ENCODE measurements at places on chromosomes 13 and 19.

GRCh38 chr13:89862691-89863036, 1484.8 kb upstream of the MIR17HG start:
- no peak for DNase-seq

DNA sequence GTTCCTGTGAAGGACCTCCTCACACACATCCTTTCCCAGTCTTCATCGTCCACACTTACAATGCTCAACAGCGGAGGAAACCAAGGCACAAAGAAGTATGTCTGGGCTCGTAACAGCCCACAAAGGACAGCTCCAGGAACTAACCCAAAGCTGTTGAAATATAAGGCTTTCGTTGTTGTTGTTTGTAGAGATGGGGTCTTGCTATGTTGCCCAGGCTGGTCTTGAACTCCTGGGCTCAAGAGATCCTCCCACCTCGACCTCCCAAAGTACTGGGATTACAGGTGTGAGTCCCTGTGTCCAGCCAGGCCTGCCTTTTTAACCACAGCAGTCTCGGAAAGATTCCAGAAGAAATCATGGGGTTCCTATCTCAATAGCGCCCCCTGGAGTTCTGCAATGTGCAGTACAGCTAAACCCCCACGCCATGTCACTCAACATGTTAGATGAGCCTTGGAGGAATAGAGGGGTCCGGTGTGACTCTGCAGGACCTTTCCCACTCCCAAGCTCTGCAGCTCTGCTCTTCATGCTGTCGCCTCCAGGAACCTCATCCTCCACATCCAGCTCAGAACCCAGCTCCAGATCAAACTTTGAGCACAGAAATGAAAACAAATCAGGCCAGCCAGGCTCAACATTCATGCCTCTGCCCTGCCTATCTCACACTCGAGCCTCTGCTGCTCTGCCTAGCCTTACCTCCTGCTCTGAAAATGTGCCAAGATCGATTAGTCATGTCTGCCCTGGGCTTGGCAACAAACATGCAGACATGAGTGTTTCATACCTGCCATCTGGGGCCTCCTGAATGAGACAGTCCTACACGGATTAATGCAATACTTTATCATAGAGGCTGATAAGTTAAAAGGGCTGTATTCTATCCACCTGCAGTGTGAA, 7.5 kb downstream of the PLA2G4C start:
- no peak for DNase-seq

DNA sequence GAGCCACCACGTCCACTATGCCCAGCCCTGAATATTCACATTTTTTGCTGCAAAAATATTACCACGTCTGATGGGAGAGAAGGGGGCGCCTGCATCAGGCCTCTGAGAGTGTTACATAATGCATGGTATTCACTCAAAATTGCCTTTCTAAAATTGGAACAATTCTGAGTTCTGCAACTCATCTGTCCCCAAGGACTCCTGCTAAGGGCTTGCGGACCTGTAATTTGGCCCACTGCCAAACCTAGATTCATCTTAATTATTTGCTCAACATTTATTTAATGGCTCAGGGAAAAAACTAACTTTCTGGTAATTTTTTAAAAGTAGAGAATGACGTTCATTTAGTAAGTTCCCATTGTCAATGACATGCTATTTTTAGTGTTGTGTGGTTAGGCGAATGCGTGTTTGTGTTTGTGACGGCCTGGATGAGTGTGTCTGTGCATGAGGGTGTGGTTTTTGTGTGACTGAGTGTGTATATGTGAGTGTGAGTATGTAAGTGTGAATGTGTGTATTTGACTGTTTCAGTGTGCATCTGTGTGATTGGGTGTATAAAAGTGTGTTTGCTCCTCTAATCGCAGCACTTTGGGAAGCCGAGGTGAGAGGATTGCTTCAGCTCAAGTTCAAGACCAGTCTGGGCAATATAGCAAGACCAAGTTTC, 8.8 kb downstream of the INAFM1 start:
- DNase-seq = no peak

GRCh38 chr13:80524447-80525215, 183.7 kb upstream of the SPRY2 start:
- no peak for DNase-seq

DNA sequence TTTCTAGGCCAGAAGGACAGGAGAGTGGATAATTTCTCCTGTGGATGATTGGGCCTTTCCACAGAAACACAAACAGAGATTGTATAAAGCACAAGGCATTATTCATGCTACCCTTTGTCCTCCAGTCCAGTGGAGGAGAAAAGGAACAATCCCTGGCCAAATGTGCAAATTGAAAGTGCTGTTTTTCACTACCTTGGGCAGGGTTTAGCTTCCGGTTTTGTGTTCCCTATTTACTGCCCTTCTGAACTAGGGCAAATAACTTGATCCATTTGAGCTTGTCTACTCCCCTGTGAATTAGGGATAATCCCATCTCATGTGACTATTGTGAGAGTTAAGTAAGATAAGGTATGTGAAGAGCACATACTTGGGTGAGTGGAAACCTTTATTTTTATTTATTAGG, 13.3 kb downstream of the PDX1 start:
- DNase-seq = no peak

- DNase-seq = no peak
Observed at GRCh38 chr13:110454227-110454859, 107.2 kb downstream of the RAB20 start.

DNA sequence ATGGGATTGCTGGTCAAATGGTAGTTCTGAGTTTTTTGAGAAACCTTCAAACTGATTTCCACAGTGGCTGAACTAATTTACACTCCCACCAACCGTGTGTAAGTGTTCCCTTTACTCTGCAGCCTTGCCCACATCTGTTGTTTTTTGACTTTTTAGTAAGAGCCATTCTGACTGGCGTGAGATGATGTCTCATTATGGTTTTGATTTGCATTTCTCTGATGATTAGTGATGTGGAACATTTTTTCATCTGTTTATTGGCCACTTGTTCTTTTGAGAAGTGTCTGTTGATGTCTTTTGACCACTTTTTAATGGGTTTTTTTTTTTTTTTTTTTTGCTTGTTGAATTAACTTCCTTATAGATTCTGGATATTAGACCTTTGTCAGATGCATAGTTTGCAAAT, 4.3 kb downstream of the CAB39L start:
- DNase-seq = no peak

- no peak for DNase-seq
Observed at GRCh38 chr19:19179548-19180441, 9.7 kb upstream of the MEF2B start.

GRCh38 chr13:31859571-31859970, 120.2 kb downstream of the RXFP2 start:
- no peak for DNase-seq

- DNase-seq = no peak
Observed at GRCh38 chr19:23075031-23075733, 41.6 kb upstream of the ZNF730 start.

DNA sequence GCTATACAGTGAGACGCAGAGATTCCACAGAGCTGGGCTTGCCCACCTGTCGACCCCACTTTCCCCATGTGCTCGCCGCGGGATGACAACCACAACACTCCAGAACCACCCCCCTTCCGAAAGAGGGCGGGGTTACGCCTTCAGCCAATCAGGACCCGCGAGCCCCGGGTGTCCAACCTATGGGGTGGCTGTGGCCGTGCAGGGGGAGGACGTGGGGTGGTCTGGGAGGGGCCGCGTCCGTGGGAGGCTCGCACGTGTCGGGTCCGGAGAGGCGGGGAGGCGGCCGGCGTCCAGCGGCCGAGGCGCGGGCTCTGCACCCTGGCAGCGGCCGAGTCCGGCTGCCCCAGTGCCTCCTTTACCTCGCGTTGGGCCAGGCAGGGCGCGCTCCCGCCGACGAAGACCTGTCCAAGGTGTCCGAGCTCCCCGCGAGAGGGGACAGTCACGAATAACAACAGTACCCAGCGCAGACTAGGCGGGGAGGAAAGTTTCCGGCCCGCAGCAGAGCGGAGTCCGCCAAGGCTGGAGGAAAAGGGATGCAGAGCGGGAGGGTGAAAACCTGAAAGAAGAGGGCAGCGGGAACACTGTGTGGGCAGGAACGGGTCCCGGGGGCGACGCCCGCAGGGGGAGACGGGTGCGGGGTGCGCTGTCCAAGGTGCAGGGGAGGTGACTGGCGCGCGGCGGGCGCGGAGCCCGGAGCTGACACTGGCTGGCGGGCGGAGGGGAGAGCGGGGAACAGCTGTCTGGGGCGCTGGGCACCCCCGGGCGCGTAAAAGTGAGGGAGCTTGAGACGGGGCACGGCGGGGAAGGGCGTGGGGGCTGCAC, 911 bp downstream of the ENOX1 start:
- DNase-seq = no peak

GRCh38 chr13:60120617-60121336, 43.0 kb downstream of the DIAPH3 start:
- no peak for DNase-seq

- DNase-seq = no peak
Observed at GRCh38 chr13:110886870-110887596, 27.8 kb downstream of the ANKRD10 start.

DNA sequence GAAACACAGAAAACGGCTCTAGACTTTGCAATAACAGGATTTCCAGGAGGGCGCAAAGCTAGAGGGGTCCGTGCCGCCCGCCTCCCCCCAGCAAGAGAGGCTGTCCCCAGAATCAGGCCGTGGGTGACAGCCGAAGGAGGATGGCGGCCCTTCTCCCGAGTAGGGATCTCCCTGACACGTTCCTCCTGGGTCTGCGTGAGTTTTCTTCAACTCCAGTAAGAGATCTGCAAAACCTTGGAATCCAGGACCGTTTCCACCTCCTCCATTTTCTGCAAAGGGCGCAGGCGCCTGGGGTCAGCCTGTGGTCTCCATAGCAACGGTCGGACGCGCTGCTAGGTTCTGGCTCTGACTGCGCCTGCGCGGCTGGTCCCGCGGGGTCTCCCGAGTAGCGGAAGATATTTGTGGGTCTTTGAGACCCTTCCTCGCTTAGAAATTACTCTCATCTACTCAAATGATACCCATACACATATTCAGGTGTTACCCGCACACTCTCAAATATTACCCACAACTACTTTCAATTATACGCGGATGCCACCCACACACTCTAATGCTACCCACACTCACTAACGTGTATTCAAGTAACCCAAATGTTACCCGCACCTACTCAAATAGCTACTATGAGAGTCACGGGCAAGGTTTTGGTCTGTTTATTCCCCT, 2.1 kb downstream of the PNMA8C start:
- peak; percentile 29 for DNase-seq

- no peak for DNase-seq
Observed at GRCh38 chr13:47478985-47479384, 522.1 kb downstream of the SUCLA2 start.

DNA sequence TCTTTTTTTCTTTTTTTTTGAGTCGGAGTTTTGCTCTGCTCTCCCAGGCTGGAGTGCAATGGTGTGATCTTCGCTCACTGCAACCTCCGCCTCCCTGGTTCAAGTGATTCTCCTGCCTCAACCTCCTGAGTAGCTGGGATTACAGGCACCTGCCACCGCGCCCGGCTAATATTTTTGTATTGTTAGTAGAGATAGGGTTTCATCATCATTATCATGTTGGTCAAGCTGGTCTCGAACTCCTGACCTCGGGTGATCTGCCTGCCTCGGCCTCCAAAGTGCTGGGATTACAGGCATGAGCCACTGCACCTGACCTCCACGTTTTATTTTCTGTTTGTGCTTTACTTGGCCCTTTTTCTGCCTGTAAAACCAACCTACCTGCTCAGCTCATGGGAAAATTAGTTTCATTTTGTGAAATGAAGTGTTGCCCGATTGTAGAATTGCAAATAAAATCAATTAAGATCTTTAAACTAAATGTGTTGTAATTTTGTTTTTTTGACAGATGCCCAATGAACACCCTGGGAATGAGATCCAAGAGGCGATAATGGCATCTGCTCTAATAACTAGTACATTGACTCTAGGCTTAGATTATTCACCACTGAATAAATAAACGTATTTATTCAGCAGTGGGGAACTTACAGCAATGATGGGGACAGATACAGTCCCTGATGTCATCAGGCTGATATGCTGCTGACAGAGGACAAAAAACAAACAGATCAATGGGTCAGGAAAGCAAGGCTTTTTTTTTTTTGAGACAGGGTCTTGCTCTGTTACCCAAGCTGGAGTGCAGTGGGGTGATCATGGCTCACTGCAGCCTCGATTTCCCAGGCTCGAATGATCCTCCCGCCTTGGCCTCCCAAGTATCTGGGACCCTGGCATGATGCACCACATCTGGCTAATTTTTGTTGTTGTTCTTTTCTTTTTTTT, 2.2 kb upstream of the RAB11B start:
- no peak for DNase-seq

DNA sequence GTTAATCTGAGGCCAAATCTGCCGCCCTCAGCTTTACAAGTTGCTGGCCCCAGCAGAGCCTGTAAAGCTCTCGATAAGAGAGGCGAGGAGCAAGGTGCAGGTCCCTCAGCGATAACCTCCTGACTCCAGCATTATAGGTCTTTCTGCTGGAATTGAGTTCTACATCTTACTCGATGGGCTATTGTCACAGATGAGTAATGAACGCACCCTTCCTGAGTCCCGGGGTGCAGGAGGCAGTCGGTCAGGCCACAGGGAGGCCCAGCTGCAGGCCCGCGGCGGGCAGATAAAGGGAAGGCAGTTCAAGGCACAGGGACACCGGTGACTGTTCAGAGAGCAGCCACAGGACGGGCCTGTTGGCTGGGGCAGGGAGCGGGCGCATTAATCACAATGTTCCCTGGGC, 157.6 kb upstream of the OBI1 start:
- no peak for DNase-seq

GRCh38 chr13:112450118-112450903, 74.2 kb downstream of the SPACA7 start:
- DNase-seq = no peak

GRCh38 chr19:6470173-6470572, 6.1 kb downstream of the CRB3 start:
- DNase-seq = no peak

DNA sequence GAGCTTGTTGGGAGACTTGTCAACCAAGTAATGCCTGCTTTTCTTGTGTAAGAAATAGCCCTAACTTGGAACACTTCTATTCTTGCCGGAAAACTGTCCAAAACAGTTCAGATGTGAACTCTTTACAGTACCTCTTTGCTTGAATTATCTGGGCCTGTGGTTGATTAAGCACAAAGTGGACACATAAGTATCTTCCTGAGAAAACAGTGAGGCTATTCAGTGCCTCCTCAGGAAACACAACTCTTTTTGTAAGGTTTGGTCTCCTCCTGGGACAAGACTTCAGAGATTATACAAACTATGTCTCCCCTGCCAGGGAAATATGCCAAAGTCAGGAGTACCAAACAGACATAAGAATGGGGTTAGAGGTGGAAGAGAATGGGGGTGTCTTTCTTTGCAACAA, 127.7 kb downstream of the LACC1 start:
- no peak for DNase-seq

- DNase-seq = no peak
Observed at GRCh38 chr13:36084131-36084530, 47.1 kb downstream of the DCLK1 start.

DNA sequence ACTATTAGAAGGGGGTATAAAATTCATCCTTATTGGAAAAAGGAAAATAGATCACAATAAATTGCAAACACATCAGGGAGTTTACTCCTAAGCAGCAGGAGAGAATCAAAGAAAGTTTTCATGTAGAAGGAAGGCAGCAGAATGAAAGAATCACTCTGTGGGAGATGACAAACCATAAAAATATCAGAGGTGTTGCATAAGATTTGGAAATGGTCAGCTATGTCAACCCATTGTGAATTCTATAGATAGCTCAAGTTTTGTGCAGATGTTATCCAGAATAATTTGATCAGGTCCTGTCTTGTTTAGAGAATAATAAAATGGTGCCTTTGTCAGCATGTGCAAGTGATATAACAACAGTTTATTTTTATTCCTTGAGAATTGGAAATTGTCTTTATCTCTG, 622.4 kb downstream of the DCT start:
- DNase-seq = no peak
